ENCODE measurements at places on chromosomes 4 and X. TPM values are rescaled to one million over a fixed set of nuclear protein-coding genes. Genes with fewer than 3 reads are reported as not detected.

Gene FGFRL1
- polyA plus RNA-seq: 122 TPM

Gene FAT4
- 16.6 TPM for polyA plus RNA-seq

Gene PPARGC1A
- polyA plus RNA-seq: 11.9 TPM

Gene DMRTC1B
- polyA plus RNA-seq: 0.74 TPM

Gene RASL11B
- not detected for polyA plus RNA-seq

DNA sequence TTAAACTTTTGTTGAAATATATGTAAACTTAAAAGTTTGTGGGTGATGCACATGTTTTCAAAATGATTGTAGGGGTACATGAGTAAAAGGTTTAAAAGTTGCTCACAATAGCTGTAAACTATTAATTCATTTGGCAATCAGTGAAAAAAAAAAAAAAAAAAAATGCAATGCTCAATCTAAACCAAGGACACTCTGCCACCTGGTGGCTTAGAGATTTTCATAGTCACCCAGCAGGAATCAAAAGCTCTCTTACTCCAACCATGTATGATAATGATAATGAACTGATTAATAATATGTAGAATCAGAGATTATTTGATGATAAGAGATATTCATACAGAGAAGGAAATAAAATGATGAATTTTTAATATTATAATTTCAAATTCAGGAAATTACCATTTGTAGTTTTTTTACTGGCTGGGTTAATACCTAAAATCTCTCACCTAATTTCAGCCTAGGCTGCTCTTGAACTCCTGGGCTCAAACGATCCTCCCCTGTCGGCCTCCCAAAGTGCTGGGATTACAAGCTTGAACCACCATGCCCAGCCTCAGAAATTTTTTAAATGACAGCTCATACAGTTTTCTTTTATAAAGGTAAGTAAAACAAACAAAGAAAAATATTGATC lies 46.9 kb upstream of the SLC25A4 start:
- no peak for DNase-seq

DNA sequence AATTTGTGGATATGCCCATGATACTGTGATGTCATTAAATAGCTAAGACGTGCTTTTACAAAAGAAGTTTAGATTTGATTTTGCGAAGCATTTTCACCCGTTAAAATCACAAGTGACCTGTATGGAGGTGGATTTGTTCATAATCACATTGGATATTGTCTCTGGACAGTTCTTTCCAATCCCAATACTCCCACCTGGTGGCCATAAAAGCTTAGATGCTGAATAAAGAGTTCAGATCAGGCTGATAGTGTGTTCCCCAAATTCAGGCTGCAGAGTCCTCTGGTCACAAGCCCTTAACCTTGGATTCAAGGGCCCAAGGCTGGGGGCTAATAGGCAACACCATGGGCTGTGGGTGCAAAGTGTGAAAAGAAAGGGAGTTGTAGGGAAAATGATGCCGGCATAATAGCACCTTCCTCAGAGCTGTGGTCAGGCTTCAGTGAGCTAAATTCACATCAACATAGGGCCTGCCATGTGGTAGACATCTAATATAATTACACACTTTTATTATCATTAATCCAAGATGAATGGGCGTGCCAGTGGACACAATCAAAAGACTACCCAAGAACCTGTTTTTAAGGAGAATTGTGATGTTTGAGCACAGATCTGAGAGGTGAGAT lies 28.1 kb downstream of the SMIM43 start:
- peak; percentile 48 for DNase-seq

DNA sequence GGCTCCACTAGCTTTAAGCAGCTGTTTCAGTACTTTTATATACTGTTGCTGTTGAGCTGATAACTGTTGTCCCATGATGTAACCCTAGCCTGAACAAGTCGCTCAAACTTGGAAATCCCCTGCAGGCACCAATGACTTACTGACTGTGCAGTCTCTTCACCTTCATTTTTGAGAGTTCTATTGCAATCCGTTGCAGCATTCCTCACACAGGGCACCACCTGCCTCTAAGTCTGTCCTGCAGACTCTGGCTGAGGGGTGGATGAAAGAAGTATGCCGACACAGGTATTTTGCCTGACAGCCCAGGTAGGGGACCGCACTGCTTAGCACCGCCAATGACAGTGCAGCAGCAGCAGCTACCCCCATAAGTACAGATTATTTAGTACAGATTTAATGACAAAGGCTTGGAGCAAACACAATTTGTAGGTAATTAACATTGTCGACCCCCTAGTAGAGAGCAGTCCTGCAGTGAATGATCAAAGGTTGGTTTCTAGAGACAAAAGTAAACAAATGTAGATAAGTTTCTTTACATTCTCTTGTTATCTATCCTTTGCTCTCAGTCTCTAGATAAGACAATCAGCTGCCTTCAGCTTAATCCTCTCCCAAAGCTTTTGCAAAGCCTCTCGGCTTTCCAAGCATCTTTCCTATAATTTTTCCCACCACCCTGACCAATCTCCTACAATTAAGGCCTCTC lies 205.0 kb downstream of the PABPC4L start:
- no peak for DNase-seq
